BJ (cell line): ENCODE measurements at places on chromosomes 4 and X. TPM values are rescaled to one million over a fixed set of nuclear protein-coding genes. Genes with fewer than 3 reads are reported as not detected.

The VEGFC gene
- polyA plus RNA-seq, result 47.7 and 68.4 TPM in 2 replicates

The ATXN3L gene
- not detected in 2 replicates for polyA plus RNA-seq

The SHROOM3 gene
- polyA plus RNA-seq, result 25.1 and 46.1 TPM in 2 replicates

The RS1 gene
- not detected in 2 replicates for polyA plus RNA-seq

The SYN1 gene
- polyA plus RNA-seq, result 0.23 and 0.48 TPM in 2 replicates

The HSFX1 gene
- polyA plus RNA-seq, result 0.12 and 0.25 TPM in 2 replicates
